Naive B cell (primary cell): ENCODE measurements at places on chromosomes 16 and 17. TPM values are rescaled to one million over a fixed set of nuclear protein-coding genes. Genes with fewer than 3 reads are reported as not detected.

- no peaks in the 10 kb centered on the region for H3K27me3 ChIP-seq
- DNase-seq = no peak
- H3K36me3 ChIP-seq = no peaks in the 10 kb centered on the region
- H3K4me3 ChIP-seq = no peak overlapping the region
- no peak overlapping the region for H3K27ac ChIP-seq
- no peaks in the 10 kb centered on the region for H3K4me1 ChIP-seq
Measured at GRCh38 chr16:60510208-60510607, 1526.0 kb downstream of the CDH8 start.

GRCh38 chr16:83899978-83900377, 1.1 kb downstream of the MLYCD start:
- H3K4me1 ChIP-seq = peaks cover 39% of the 10 kb centered on the region
- H3K27me3 ChIP-seq = no peaks in the 10 kb centered on the region
- no peaks in the 10 kb centered on the region for H3K36me3 ChIP-seq
- H3K27ac ChIP-seq = peak overlapping the region; percentile 44

Gene COG7
- polyA plus RNA-seq = 19.3 TPM

GRCh38 chr17:8490256-8491023, 54.8 kb downstream of the NDEL1 start:
- no peaks in the 10 kb centered on the region for H3K4me1 ChIP-seq
- H3K27me3 ChIP-seq = no peaks in the 10 kb centered on the region
- H3K4me3 ChIP-seq = no peak overlapping the region
- no peaks in the 10 kb centered on the region for H3K36me3 ChIP-seq

DNA sequence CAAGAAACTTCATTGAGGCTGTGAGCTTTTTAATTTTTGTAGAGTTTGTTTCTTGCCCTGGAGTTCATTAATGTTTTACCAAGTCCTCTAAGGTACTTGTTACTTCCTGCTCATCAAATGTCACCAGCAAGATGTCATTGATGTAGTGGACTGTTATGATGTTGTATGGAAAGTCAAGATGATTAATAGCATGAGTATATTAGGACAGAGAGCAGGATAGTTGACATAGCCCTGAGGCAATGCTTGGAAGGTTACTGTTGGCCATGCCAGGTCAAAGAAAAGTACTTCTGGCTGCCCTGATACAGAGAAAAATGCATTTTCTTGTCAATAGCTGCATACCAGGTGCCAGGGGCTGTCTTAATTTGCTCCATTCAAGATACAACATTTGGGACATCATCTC, 6.7 kb downstream of the KRTAP1-5 start:
- H3K4me1 ChIP-seq = peaks cover 5% of the 10 kb centered on the region
- H3K4me3 ChIP-seq = no peak overlapping the region
- H3K36me3 ChIP-seq = no peaks in the 10 kb centered on the region
- H3K27ac ChIP-seq = no peak overlapping the region
- H3K27me3 ChIP-seq = peaks cover 16% of the 10 kb centered on the region

DNA sequence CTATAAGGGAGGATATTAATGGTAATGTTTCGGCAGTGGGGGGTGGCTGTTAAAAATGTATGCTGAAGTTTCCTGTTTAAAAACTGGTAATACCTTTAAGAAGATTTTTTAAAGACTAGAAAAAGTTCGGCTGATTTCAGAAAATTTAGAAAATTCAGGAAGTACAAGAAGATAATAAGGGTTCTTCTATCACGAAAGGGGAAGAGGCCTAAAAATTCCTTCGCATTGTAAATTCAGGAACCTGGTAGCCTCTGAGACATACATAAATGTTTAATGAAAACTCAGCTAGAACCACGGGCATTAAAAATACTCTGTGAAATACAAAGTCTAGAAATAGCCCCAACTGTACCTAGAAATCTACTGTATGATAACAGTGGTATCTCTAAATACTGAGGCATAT, 181.2 kb downstream of the PARN start:
- no peaks in the 10 kb centered on the region for H3K36me3 ChIP-seq

DNA sequence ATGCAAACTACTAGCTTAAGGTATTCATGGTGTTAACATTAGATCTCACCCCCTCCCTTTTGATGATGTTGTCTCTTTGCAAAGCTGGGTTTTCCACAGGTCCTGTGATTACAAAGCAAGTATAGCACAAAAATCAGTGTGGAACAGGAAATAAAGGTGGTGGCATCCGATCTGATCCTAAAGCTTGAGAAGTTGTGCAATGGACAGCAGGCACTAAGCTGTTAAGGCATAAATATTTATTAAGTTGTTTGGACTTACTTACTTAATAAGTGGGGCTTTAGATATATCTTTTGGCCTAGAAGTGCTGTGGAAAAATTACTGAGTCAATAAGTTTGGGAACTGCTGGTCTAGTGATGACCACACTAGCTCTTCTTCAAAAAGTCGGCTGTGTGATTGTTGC, 5.0 kb downstream of the GLP2R start:
- H3K27me3 ChIP-seq = peaks cover 6% of the 10 kb centered on the region
- no peak overlapping the region for H3K27ac ChIP-seq
- no peaks in the 10 kb centered on the region for H3K36me3 ChIP-seq
- H3K4me3 ChIP-seq = no peak overlapping the region
- no peak for DNase-seq

DNA sequence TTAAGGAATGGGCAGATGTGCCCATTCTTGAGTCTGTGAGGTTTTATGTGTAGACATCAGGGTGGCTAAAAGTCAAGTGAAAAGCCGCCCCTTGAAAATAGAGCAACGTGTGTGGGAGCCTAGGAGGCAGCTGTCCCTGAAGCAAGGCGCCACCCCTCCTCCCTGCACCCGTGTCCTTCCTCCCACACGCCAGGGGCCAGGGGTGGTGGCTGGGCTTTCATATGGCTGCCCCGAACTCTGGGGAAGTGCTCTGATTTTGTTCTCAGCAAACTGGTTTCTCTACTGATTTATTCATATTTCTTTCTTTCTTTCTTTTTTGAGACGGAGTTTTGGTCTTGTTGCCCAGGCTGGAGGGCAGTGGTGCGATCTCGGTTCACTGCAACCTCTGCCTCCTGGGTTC, 4.7 kb downstream of the ZNF750 start:
- H3K27ac ChIP-seq = no peak overlapping the region
- no peak for DNase-seq
- H3K4me3 ChIP-seq = no peak overlapping the region
- peaks cover 6% of the 10 kb centered on the region for H3K4me1 ChIP-seq
- no peaks in the 10 kb centered on the region for H3K36me3 ChIP-seq

Gene TMEM11
- polyA plus RNA-seq = 54.3 TPM

DNA sequence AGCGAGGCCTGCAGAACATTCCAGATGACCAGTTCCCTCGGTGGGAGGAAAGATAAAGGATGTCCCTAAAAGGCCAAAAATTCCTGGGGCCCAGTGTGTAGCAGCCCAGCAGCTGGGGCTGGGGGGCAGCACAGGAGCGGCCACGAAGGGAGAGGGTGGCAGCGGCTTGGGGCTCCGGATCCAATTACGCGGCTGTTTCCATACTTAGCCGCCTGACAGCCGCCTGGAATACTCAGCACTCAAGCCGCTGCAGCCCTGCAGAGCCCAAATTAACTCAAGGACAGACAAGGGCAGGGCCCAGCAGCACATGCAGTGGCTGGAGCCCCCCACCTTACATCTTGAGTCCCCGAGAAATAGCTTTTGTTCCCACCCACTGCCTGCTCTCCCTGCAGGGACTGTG, 1.3 kb downstream of the SRL start:
- H3K27me3 ChIP-seq = peaks cover 33% of the 10 kb centered on the region
- peaks cover 6% of the 10 kb centered on the region for H3K4me1 ChIP-seq
- H3K36me3 ChIP-seq = no peaks in the 10 kb centered on the region

DNA sequence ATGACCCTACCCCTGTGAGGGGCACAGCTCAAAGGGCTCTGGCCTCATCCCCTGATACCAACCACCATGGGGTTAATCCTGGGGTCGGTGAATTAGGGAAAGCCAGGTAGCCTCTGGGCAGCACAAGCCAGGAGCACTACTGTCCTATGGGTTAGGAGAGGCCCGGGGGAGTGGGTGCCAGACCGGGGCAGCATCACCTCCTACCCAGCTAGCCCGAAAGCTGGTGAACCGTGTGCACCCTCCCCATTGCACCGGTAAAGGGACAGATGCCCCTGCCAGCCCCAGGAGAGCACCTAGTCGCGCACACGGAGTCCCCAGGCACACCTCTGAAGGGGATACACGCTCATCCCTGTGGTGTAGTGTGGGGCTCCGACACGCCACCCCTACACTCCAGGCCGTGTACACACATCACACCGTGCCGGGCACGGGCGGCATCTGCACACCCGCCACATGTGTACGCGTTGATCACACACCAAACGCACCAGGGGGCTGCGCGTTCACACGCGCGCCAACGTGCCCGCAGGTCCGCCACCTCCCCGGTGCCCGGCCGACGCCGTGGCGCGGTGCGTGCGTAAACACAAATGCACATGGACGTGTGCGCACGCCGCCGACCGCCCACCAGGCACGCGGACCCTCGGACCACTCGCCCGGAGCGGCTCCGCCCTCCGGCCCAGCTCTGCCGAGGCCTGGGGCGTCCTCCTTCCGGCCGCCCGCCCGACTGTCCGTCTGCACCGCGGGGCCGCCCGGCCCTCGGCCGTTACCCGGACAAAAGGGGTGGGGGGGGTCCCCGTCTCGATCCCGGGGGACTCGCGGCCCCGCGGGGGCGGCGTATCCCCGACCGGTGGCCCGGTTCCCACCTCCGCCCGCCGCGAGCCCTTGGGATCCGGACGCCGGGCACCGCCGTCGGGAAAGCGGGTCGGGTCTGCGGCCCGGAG, 785 bp downstream of the UBALD1 start:
- H3K4me1 ChIP-seq = peaks cover 26% of the 10 kb centered on the region
- H3K27me3 ChIP-seq = no peaks in the 10 kb centered on the region
- DNase-seq = peak; percentile 30
- peak overlapping the region; percentile 85 for H3K4me3 ChIP-seq

- peak overlapping the region; percentile 79 for H3K4me3 ChIP-seq
- H3K36me3 ChIP-seq = no peaks in the 10 kb centered on the region
Measured at GRCh38 chr16:85610059-85610445, 3.1 kb upstream of the GSE1 start.

- peak overlapping the region; percentile 82 for H3K27ac ChIP-seq
- no peaks in the 10 kb centered on the region for H3K27me3 ChIP-seq
- H3K36me3 ChIP-seq = peaks cover 9% of the 10 kb centered on the region
- H3K4me1 ChIP-seq = peaks cover 53% of the 10 kb centered on the region
- no peak overlapping the region for H3K4me3 ChIP-seq
Measured at GRCh38 chr17:73559532-73559931, 84.7 kb downstream of the SDK2 start.

DNA sequence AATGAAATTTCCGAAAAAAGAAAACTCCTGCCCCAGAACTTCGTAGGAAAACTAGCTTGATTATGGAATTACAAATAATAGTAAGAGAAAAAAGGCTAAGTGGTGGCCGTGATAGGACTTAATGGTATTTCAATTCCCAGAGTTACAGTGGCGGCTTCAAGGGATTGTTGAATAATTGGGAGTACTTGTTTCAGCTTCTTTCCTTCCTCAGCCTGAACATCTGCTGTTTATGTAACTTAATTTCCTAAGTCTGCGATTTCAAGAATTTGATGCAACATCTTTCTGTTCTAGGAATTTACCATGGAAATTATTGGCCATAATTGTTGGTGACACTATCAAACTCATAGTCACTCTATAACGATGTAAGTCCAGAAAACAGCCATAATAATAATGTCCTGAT, 684 bp upstream of the APPBP2 start:
- peaks cover 44% of the 10 kb centered on the region for H3K4me1 ChIP-seq
- no peaks in the 10 kb centered on the region for H3K27me3 ChIP-seq
- H3K27ac ChIP-seq = peak overlapping the region; percentile 99
- no peak for DNase-seq
- H3K36me3 ChIP-seq = no peaks in the 10 kb centered on the region
- peak overlapping the region; percentile 98 for H3K4me3 ChIP-seq

GRCh38 chr17:27336184-27336583, 42.3 kb downstream of the WSB1 start:
- peaks cover 30% of the 10 kb centered on the region for H3K4me1 ChIP-seq
- no peaks in the 10 kb centered on the region for H3K36me3 ChIP-seq
- H3K27ac ChIP-seq = no peak overlapping the region
- H3K27me3 ChIP-seq = no peaks in the 10 kb centered on the region
- H3K4me3 ChIP-seq = no peak overlapping the region

Gene ZACN
- 1.3 TPM for polyA plus RNA-seq

Gene SDR42E2
- 0.24 TPM for polyA plus RNA-seq

GRCh38 chr17:81333616-81334368, 38.7 kb upstream of the SLC38A10 start:
- H3K36me3 ChIP-seq = no peaks in the 10 kb centered on the region
- H3K27ac ChIP-seq = no peak overlapping the region
- H3K4me1 ChIP-seq = no peaks in the 10 kb centered on the region

DNA sequence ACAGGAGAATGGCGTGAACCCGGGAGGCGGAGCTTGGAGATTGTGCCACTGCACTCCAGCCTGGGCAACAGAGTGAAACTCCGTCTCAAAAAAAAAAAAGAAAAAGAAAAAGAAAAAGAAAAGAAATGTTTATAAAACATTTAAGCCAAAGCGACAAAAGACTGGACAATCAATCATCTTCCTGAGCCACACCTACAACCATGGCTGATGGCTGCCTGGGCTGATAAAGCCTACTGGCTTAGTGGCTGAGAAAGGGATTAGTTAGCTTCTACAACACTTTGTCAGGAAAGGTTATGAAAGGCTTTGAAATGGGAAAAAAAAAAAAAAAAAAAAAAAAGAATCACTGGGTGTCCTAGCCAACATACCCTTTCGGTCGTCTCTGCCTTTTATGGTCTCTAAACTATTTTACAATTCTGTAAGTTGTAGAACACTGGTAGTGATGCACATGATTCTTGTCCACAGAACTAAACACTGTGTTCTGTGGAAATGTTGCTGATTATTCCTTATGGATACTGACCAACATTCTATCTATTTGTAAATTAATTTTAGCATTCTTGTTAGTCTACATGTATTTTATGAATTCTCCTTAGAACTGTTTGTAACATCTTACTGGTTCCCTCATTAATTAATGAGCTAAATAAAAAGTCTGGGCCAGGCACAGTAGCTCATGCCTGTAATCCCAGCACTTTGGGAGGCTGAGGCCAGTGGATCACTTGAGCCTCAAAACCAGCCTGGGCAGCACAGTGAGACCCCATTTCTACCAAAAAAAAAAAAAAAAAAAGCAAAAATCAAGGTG, 45.5 kb downstream of the ZZEF1 start:
- peaks cover 44% of the 10 kb centered on the region for H3K36me3 ChIP-seq
- peak overlapping the region; percentile 24 for H3K27ac ChIP-seq
- H3K27me3 ChIP-seq = no peaks in the 10 kb centered on the region
- no peak for DNase-seq
- H3K4me3 ChIP-seq = peak overlapping the region; percentile 2

Gene SOCS1
- polyA plus RNA-seq = 62.0 TPM

- DNase-seq = no peak
- no peak overlapping the region for H3K4me3 ChIP-seq
- peaks cover 12% of the 10 kb centered on the region for H3K4me1 ChIP-seq
- no peak overlapping the region for H3K27ac ChIP-seq
Measured at GRCh38 chr17:20184977-20185619, 175.9 kb downstream of the SPECC1 start.
